ENCODE measurements at places on chromosomes 4 and X. TPM values are rescaled to one million over a fixed set of nuclear protein-coding genes. Genes with fewer than 3 reads are reported as not detected.

GRCh38 chr4:32094987-32095386 lies 1374.8 kb downstream of the PCDH7 start:
- no peak for DNase-seq

DNA sequence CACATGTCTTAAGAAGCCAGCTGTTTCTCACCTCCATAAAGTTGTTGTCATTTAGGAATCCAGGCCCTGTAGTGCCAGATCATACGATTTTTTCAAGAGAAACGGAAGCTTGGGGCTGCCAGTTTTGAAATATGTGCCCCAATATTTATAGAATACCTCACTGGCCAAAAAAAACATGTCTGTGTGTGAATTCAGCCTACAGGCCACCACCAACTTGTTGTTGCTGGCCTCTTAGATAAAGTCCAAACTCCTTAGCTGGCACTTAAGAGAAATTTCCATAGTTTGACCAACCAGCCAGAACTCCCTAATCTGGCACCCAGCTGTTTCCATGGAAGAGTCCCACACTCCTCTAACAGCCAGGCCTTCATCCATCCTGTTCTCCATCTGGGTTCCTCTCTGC lies 74.1 kb downstream of the WDR19 start:
- DNase-seq: no peak

The TMSB15C gene
- total RNA-seq: 2.9 TPM

DNA sequence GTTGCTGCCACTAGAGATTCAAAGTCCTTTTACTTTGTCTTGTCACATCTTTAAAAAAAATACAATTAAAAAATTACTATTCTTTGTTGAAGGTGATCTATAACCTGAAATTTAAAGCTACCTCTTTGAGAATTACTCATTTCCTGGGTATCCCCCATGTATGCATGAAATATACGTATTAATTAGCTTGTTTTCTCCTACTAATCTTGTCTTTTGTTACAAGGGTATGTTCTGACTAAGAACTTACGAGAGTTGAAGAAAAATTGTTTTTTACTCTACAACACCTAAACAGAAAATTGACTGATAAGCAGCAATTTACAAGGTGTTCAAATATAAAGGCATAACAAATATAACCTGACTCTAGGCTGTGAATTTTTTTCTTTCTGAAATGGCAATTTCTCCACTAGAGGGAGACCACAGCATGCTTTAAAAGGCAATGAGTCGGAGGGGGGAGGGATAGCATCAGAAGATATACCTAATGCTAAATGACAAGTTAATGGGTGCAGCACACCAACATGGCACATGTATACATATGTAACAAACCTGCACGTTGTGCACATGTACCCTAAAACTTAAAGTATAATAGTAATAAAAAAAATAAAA lies 249.6 kb downstream of the OPHN1 start:
- DNase-seq: no peak

The MAGEA9B gene
- not detected for total RNA-seq

The MRPS18C gene
- total RNA-seq: 32.1 TPM

GRCh38 chrX:17086317-17086716 lies 139.9 kb downstream of the REPS2 start:
- no peak for DNase-seq

Measured in epithelial cell of proximal tubule (primary cell).